ENCODE measurements at places on chromosomes 16 and 17.

GRCh38 chr16:11183035-11183812, 72.8 kb downstream of the SOCS1 start:
- no peak for DNase-seq

GRCh38 chr17:17411692-17412091, 65.1 kb upstream of the MED9 start:
- DNase-seq: no peak

DNA sequence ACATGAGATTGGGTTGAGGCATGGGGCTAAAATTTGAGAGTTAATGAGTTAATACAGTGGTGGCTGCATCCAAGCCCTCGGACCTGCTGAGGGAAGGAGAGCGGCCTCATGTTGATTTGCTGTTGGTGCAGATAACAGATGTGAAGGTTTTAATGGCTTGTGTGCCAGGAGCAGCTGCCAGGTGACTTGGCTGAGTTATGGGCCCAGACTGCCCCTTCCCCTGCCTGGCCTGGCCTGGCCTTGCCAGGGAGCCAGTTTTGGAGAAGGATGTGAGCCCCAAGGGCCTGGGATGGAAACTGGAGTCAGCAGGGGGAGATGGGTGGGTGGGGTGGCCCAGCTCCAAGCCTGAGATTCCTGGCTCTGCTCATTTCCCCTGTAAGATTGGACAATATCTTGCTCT, 230.1 kb downstream of the CBLN1 start:
- no peak for DNase-seq

- DNase-seq: peak; percentile 78
Observed at GRCh38 chr17:12024327-12024726, 3.6 kb downstream of the MAP2K4 start.

DNA sequence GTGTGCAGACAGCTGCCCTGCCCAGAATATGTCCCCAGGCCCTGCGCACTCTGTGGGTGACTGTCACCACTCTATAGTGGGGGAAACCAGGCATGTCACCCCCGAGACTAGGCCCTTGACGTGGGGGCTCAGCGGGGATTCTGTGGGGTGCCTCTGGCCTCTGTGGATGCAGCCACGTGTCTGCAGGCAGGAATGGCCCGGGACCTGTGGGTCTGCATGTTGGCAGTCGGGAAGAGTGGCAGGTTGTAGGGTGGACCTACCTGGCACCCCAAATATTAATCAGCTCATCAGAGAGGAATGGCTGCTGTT, 954 bp downstream of the IL32 start:
- DNase-seq: no peak

DNA sequence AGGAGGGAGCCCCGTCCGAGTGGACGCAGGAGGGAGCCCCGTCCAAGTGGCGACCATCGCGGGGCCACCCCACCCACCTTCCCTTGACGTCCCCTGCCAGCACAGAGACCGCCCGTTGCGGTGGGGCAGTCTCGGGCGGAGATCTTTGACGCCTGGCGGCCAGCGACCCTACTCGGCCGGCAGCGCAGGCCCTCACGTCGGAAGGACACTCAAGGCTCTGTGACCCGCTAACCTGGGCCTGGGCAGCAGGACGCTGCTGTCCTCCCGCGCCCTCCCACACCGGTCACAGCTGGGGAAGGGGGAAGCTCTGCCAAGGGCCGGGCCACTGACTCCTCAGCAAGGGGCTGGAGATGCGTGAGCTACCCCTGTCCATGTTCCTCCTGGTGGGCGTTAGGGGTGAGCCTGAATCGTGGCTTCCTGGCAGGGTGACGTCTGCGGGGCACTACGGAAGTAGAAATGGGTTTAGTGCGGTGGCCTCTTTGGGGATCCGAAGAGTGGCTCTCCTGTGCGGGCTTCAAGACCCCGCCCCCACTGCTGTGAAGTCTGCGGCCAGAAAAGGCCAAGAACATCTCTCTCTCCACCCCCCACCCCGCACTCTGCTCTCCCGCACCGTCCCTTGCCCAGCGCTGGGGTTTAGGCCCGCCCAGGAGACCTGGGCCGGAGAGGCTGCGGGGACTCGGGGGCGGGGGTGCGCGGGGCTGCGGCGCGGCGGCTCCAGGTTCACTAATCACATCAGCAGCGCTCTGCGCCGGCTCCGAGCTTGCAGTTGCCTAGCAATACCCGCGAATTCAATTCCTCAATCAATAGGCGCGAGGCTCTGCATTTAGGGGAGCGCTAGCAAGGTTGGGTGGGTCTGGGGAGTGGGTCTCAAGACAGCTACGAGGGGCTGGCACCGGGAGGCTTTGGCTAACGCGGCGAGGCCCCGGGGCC, 5.8 kb downstream of the CBX8 start:
- DNase-seq: no peak

GRCh38 chr16:58197314-58198012, 443 bp downstream of the CSNK2A2 start:
- DNase-seq: no peak

DNA sequence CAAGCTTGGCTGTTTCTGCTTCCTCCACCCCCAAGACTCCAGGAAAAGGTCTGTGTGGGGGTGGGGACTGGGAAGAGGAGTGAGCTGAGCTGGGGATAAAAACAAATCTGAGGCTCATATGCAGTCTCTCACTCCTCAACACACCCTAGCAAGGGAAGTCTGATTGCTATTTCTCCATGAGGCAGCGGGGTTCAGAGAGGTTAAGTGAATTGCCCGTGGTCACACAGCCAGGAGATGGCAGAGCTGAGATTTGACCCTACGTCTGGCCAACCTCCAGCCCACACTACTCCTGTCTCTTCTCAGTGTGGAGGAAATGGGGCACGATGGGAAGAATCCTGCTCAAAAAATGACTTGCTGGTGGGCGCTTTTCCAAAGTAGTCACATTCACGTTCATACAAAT, 4.8 kb upstream of the ABCC3 start:
- no peak for DNase-seq

- no peak for DNase-seq
Observed at GRCh38 chr17:51739245-51739886, 419.1 kb downstream of the CA10 start.

DNA sequence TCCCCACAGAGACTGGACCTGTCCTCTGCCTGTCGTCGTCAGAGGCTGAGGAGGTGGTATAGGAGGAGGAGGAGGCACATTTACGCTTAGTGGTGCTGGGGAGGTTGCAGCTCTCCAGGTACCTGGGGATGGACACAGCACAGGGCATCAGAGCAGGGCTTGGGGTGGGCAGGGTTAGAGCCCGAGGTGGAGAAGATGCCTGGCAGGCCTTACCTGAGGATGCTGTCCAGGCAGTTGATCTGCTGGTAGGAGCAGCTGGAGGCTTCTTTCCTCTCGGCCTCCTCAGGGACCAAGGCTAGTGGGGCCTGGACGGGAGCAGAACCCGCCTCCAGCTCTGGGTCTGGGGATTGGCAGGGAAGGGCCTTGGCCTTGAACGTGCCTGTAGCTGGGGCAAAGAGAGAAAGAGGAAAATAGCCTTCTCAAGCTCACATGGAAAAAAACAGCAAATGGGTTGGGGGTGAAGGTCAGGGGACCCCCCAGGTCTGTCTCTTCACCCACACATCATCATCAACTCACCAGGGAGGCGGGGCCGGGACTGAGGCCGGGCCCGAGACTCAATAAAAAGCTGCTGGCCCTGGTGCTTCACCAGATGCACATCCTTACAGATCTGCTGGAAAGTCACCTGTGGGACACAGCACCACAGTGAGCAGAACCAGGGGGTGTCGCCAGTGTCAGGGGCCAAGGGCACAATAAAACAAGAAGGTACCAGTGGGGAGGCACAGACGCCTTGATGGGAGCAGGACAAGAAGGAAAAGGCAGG, 5.6 kb downstream of the PER1 start:
- no peak for DNase-seq

GRCh38 chr16:89187770-89188392, 12.5 kb downstream of the SLC22A31 start:
- no peak for DNase-seq

- no peak for DNase-seq
Observed at GRCh38 chr16:25213709-25214397, 2.9 kb upstream of the AQP8 start.

- DNase-seq: no peak
Observed at GRCh38 chr17:17167986-17168385, 38.1 kb downstream of the PLD6 start.

DNA sequence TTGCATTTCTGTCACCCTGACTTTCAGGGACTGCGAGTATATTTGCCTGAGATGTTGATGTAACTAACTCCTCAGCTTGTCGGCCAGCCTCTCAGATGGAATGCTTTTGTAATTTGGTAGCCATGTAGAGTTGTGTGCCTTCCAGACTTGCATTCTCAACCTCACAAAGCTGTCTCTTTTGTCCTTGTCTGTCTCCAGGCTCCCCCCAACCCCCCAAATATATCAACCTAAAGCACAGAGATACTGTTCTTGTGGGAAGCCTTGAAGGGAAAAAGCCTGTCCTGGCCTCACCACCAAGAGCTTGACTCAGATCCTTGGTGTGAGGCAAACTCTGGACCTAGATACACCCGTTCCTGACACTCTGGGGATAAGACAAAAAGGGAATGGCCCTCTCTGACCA, 18.4 kb downstream of the SAP30BP start:
- no peak for DNase-seq

GRCh38 chr16:52770828-52771227, 223.9 kb upstream of the TOX3 start:
- DNase-seq: no peak

GRCh38 chr16:67965668-67966548, 2.5 kb downstream of the SLC12A4 start:
- DNase-seq: no peak

- DNase-seq: no peak
Observed at GRCh38 chr17:64393000-64393402, 2.3 kb upstream of the PECAM1 start.

DNA sequence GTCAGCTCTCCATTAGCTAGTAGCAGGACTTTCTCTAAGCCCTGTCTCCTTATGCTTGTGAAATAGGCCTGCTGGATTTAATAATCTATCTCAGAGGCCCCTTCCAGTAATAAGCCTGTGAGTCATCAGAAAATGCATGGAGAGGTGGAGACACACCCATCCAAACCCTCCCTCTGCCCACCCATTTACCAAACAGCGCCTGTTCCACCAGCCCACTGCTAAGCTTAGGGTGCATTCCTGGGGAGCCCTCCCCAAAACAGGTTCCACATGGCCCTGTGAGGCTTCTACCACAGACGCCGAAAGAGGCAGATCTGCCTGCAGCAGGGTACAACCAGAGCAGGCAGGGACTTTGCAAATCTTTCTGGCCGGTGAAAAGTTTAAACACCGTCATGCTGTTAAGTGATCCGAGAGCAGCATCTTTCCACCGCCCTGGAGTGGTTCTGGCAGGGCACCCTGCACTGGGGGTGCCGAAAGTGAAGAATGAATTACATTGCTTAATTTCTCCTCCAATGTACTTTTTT, 99.3 kb downstream of the GAS7 start:
- no peak for DNase-seq

DNA sequence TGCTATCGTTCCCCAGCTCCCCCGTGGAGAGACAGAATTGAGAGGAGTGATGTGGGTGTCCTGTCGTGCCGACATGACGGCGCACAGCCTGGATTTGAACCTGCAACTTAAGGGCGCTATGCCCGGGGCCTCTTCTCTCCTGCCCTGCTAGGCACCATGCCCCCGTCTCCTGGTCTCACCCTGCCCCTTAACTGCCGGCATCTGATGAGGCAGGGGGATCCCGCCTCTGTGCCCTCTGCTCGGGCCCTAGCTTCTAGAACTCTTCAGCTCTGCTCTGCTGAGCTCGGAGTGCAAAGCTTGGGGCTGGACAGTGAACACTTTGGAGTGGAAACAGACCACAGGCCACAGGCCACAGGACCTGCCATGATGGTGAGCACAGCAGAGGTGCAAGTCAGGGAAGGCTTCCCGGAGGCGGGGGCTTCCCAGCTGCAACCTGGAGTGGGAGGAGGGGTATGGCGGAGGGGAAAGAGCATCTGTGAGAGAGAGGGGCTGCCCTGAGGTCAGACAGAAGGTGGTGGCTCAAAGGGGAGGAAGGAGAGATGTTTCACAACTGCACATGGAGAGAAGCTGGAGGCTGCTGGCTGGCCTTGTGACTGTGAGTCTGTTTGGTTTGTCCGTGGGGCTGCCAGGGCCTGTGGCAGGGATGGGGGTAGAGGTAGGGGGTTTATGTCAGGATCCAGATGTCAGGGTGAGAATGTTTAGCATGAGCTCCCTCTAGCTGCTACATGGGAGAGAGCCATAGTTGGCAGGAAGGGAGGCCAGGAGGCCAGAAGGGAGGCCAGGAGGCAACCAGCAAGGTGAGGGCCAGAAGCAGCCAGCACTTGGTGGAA, 107.8 kb downstream of the CRLF3 start:
- DNase-seq: no peak

GRCh38 chr16:74667255-74667700, 601 bp upstream of the RFWD3 start:
- no peak for DNase-seq

- no peak for DNase-seq
Observed at GRCh38 chr16:23869052-23869451, 33.3 kb downstream of the PRKCB start.

DNA sequence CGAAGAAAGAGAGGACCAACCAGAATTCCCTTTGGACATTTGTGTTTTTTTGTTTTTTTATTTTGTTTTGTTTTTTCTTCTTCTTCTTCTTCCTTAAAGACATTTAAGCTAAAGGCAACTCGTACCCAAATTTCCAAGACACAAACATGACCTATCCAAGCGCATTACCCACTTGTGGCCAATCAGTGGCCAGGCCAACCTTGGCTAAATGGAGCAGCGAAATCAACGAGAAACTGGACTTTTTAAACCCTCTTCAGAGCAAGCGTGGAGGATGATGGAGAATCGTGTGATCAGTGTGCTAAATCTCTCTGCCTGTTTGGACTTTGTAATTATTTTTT, 3.6 kb downstream of the SOX9 start:
- no peak for DNase-seq

- DNase-seq: peak; percentile 14
Observed at GRCh38 chr16:20849589-20850390, 43.5 kb downstream of the REXO5 start.

DNA sequence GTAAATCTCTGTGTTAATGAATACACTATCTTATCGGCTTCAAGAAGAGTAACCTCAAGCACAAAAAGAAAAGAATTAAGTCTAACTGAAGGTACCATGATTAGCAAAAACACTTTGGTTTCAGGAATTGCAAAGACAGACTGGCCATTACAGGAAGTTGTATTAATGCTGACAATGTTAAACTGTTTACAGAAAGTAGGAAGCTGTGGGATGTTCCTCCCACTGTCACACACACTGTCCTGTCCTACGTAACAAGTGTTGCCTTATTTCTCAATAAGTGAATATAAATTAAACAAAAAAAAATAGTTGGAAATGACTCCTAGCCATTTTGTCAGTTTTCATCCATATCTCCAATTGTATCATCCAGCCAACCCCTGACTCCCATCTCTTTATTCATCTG, 8.6 kb downstream of the GNA13 start:
- DNase-seq: no peak

DNA sequence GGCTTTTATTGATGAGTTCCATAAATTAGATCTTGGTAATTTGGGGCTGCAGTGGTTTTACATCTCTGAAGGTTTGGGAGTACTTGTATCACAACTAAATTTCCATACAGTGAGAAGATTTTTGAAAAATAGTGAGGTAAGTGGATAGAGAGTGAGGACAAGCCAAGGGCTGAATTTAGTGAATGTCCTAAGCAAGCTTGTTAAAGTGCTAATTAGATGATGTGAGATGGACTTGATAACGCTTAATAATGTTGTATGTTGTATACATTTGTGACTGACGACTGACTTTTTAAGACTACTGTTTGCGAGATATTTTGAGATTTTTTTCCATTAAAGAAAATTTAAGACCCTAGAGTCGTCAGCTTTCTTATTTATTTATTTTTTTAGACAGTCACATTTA, 3.9 kb downstream of the NFATC3 start:
- DNase-seq: no peak

GRCh38 chr16:46629331-46630219, 8.4 kb upstream of the SHCBP1 start:
- no peak for DNase-seq

- no peak for DNase-seq
Observed at GRCh38 chr16:87561200-87562105, 40.9 kb upstream of the JPH3 start.

Data from epithelial cell of prostate (primary cell).